ENCODE measurements at places on chromosomes 16 and 17.

- no peak for DNase-seq
These were observed 3.2 kb downstream of the FAHD1 start for GRCh38 chr16:1830213-1830612.

DNA sequence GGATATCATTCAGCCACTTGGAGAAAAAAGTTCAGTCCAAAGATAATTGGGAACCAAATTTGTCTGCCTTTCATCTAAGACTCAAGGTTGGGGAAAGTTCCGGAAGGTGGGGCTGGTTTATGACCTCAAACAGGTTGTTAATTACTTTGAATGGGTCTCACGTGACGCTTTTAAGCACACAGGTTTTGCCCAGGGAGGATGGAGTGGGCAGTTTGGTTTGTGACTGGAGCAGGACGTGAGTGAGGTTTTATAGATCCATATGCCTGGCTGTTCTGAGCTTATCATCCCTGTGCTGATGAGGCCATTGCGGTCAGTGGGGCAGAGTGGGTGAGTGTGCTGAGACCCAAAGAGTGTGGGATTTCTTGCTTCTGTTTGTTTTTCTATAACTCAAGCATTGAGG, 38.7 kb upstream of the GPRC5B start:
- DNase-seq, result no peak

GRCh38 chr16:87263418-87264052, 53.7 kb downstream of the C16orf95 start:
- no peak for DNase-seq

DNA sequence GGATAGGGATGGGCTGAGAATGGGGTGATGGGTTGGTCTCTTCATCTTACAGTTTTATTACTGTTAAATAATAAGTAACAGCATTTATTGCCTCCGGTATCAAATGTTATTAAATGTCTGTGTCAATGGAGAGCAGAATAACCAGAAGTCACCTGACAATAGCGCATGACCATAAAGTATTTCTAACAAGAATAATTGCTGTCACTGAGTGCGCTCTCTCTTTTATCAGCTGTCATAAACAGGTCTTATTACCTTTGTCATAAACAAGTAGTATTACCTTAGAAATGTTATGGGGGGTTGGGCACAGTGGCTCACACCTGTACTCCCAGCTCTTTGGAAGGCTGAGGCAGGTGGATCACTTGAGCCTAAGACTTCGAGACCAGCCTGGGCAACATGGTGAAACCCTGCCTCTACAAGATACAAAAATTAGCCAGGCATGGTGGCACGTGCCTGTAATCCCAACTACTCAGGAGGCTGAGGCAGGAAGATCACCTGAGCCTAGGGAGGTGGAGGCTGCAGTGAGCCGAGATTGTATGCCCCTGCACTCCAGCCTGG, 120.6 kb downstream of the MAP2K6 start:
- no peak for DNase-seq

- DNase-seq, result peak; percentile 68
These were observed 40.6 kb downstream of the MIS12 start for GRCh38 chr17:5526821-5527598.

DNA sequence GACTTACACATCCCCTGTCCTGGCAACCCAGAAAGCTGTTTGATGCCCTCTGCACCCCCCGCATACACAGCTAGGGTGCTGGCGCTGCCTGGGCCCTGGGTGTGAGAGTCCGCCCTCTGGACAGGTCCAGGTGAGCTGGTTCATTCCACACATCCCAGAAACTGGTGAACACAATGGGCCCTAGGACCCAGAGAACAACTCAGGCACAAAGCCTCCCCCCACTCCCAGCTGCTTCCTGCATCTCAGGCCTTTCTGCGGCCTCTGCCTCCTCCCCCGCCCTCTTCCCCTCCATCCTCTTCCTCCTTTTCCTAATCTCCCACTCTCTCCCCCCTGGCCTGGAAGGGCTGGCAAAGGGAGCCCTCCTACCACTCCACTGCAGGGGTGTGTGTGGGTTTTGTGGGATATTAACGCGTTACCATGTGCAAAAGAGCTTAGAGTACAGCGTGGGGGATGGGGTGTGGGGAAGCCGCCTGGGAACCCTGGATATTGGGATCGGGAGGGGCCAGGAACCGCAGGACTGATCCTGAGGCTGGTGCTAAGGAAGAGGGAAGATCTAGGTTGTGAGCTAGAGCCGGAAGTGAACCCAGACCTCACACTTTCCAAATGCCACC, 1.6 kb upstream of the PPP1R9B start:
- DNase-seq, result peak; percentile 76

DNA sequence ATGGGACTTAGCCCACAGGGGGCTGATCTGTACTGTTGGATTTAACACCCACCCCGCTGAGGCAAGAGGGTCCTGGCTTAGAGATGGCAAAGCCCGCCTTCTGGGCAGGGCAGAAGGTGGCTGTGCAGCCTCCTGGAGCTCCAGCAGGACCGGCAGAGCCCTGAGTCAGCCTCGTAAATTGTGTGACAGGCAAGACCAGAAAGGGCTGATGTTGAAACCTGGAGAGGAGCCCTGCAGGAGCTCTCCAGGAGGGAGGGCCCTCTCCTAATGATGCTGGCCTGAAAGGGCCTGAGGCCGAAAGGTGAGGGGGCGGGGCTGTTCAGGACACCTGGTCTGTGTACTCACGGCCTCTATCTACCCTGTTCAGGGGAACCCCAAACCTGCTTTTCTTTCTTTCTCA, 22.5 kb upstream of the MYO15B start:
- DNase-seq, result no peak

DNA sequence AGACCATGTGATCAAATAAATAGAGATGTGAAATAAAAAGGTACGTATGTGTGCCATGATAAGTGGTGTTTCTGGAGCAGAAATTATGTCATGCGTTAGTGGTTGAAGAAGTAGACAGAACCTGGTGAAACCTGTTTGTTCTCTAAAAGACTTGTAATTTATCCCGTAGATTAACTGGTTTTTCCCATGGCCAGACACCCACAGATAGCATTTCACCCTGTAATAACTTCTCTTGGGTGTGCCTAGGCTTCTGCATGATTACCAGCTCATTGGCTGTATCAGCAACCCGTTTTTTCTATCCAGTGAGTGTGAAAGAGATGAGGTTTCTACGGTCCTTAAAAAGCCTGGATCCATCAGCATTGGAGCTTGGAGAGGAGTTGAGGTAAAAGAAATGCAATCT, 471.3 kb downstream of the NPIPA7 start:
- DNase-seq, result no peak

DNA sequence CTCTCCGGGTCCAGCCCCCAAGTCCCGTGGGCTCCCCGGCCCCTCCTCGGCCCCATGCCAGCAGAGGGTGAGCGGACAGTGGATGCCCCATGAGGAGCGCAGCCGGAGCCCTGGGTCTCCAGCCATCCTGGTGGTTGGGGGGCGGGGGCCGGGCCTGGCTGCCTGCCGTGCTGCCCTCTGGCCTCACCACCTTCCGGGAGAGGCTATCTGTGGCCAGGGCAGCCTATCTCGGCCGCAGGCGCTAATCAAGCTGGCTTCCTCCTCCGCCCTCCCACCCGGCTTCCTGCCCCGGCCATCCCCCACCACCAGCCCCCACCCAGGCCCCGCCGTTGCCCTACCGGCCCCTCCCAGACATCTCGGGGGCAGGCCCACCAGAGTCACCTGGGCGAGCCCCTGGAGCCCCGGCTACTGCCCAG, 46.8 kb downstream of the ZFPM1 start:
- no peak for DNase-seq

DNA sequence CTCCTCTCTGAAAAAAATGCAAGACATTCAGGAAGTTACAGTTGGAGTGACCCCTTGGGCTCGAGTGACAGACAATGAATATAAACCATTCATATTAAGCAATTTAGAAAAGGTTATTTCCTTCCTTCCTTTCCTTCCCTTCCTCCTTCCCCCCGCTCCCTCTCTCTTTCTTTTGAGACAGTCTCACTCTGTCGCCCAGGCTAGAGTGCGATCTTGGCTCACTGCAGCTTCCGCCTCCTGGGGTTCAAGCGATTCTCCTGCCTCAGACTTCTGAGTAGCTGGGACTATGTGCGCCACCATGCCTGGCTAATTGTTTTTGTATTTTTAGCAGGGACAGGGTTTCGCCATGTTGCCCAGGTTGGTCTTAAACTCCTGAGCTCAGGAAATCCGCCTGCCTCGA, 13.2 kb downstream of the PSMD12 start:
- DNase-seq, result no peak

- DNase-seq, result no peak
These were observed 327.2 kb upstream of the TNRC6C start for GRCh38 chr17:77631307-77631706.

GRCh38 chr17:59513934-59514841, 51.2 kb upstream of the DHX40 start:
- DNase-seq, result no peak

DNA sequence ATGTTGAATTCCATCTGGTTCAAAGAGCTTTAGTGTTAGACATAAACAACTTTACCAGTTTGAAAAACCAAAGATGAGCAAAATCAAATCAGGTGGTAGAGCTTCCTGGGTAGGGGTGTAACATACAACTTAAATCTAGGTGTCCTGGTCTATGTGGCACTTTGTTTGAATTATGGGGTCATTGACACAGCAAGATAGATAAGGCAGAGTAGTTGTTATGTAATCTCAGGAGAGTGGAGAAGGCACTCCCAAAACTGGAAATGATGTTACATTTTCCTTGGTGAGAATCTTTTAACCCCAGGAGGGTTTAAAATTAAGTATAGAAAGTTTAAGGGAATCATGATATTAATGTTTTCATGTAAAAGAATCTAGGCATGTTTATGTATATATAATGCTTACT, 31.9 kb downstream of the CCDC42 start:
- DNase-seq, result no peak

- no peak for DNase-seq
These were observed 37.8 kb upstream of the IL34 start for GRCh38 chr16:70608521-70608920.

DNA sequence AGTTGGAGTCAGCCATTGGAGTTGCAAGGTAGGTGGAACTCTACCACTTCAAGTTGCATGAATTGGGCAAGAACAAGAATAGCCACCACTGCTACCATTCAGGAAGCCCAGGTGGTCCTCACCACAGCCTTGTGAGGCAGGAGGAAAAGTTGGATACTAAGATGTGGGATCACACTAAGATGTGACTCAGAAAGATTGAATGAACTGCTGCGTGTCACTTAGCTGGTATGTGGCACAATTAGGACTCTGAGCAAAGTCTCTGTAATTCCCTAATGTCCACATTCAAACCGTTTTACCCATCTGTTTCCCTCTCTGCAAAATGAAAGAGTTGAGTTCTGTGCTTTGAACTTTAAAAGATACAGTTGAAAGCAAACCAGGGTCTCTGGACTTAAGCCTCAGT, 44.7 kb upstream of the HS3ST3A1 start:
- DNase-seq, result no peak

GRCh38 chr16:74279266-74279665, 17.3 kb upstream of the PSMD7 start:
- no peak for DNase-seq

DNA sequence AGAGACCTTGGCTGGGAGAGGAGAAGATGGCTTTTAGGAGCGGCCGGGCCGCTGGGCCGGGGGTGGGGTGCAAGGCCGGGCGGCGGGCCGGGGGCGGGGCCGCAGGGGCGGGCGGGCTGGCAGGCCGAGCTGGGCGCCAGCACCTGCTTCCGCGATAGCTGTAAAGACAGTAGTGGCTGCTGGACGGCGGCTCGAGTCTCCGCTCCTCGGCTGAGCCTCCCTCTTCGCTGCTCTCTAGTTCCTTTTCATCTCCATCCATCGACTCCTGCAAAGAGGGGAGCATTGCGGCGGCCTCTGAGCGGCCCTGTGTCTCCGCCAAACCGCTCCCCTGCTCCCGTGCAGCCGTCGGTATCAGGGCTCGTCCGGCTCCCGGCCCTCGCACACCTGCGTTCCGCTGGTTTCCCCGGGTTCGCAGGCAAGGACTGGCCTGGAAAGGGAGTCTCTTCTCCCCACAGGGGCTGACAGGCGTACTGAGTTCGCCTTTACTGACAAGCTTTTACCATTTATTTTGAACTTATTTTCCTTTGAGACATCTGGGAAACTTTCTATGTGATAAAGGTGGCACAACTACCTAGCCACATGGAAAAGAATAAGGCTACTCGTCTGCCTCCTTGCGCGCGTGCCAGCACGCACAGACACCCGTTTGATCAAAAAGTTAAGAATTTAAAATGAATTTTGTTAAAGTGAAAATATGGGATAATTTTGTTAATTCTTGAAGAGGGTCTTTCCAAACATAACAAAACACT, at the start of gene C17orf75:
Gene C17orf75, minus strand, starts transcription at position 317 of the 746 bp plus-strand sequence. Its CDS starts 34 bp downstream, at position 283.
- peak; percentile 64 for DNase-seq

- no peak for DNase-seq
These were observed 38.5 kb downstream of the SLC7A5 start for GRCh38 chr16:87830673-87831420.

DNA sequence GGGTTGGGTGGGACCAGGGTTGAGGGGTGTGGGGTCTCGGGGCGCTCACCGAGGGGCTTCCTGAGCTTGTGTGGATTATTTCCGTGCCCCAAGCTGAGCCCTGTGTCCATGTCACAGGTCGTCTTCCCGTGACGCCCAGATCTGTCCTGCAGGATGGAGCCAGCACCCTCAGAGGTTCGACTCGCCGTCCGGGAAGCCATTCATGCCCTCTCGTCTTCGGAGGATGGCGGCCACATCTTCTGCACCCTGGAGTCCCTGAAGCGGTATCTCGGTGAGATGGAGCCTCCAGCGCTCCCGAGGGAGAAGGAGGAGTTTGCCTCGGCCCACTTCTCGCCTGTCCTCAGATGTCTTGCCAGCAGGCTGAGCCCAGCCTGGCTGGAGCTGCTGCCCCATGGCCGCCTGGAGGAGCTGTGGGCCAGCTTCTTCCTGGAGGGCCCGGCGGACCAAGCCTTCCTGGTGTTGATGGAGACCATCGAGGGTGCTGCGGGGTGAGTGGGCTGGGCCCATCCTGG, 1.0 kb downstream of the TELO2 start:
- DNase-seq, result no peak

DNA sequence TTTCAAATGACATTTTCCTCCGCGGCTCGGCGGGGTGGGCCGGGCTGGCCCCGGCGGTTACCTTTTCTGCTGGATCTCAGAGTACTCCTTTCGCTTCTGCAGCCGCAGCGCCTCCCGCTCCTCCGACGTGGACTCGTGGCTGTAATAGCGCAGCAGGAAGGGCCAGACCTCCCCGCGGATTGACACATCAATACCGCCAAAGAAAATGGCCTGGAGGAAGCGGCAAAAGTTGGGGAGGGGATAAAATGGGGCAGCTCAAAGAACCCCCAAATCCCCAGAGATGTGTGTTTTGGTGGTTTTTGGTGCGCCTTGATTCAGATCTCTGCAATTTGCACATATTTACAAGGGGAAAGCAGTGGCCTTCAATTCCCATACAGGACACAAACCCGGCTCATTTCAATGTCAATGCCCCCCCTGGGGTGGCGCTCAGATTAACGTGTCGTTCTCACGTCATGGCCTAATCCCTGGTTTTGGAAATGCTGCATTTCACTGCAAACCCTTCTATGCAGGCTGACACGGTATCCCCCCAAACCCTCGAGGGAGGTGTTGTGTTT, 85.9 kb downstream of the TBC1D16 start:
- DNase-seq, result no peak

GRCh38 chr17:31561469-31562375, 170.2 kb downstream of the RAB11FIP4 start:
- DNase-seq, result no peak

GRCh38 chr17:16925461-16926060, 46.4 kb downstream of the TNFRSF13B start:
- no peak for DNase-seq

- no peak for DNase-seq
These were observed 101.4 kb downstream of the ITFG1 start for GRCh38 chr16:47359478-47359877.

GRCh38 chr17:28563475-28563874, 7.8 kb downstream of the PIGS start:
- no peak for DNase-seq

All from caudate nucleus (tissue), 63 donors.